ENCODE measurements at places on chromosomes 5 and 9.

DNA sequence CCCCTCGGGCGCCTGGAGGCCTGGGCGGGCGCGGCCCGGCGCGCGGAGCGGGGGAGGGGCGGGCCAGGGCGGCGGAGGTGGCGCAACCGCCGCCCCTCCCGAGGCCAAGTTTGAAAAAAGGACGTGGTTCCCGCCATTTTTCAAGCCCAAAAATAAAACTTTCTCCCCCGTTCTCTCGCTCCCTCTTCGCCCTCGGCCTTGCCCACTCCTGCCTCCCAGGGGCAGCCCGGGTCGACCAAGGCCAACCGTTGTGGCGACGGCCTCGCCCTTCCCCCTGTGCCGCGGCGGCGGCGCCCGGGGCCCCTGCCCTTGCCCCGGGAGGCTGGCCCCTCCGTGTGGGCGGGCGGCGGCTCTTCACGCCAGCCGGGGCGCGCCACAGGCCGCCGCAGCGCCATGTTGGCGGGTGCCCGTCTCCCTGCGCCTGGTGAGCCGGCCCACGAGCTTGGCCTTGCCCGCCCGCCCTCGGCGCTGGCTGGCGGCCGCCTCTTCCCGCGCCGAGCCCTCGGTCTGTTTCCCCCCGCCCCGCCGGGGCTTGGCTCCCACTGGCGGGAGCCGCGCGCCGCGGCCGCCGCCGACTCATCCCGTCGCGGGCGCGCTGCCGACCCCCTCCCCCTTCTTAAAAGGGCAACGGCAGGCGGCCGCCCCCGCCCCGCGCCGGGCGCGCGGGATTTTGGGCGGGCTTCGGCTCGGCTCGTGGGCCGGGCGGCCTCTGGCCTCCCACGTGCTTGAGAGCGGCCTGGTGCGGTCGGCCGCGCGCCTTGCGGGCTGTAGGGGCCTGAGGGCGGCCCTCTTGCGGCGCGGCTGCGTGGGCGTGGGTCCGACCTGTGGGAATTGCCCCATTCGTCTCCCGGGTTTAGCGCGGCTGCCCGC lies 1.3 kb downstream of the ANP32B start:
- DNase-seq = peak; percentile 90

GRCh38 chr9:4021621-4022213 lies 278.2 kb downstream of the GLIS3 start:
- no peak for DNase-seq

DNA sequence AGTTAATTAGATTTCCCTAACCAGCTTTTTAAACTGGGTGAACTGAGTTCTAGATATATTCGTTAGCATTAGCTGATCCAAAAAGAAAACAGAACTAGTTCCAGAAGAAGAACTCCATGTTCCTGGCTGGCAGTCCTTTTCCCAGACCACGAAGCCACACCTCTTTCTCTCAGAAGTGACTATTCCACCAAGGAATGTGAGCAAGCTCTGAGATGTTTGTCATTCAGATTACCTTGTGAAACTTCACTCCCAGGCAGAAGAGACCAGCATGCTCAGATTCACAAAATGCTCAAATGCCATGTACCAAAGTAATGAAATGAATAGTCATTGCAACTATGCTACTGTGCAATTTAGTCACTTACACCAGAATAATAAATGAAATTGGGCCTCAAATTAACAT lies 4.4 kb upstream of the SSBP2 start:
- DNase-seq = peak; percentile 68

- DNase-seq = no peak
These were observed 237.4 kb upstream of the PTGER4 start for GRCh38 chr5:40442346-40442745.

DNA sequence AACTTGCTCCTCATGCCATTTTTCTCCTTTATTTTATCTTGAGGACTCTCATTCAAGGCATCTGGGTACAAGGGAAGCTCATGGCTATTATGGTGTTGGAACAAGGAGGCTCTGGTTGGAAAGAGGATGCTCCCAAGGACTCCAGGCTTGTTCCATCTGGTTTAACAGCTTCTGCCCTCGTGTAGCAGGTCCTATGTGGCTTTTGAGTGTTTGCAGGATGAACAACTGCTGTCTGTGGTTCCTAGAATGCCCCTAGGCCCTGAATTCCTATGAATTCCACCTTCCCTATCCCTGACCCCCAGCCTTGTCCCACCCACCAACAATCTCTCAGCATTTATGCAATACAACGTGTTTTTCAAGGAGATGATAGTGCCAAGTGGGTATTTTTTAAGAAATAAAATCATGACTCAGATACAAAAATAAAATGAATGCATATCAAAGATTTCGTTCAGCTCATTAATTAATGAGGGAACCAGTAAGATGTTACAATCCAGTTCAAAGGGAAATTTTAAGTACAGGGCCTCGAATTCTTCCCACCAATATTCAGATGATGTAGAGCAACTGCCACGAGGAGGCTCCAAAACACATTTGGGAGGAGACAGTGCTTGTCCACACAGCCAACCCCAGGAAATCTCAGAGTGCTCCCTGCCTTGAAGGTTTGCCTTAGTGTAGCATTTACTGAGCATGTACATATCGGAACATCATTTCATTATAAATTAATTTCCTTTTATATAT lies 182.0 kb downstream of the MUSK start:
- no peak for DNase-seq

Measured in stomach (tissue), 19 donors.